Activated gamma-delta T cell treated with Interleukin-2 at 50 U/mL for 16 hours (primary cell): ENCODE measurements at places on chromosomes 2 and 18.

GRCh38 chr2:8676191-8676920, 5.5 kb upstream of the ID2 start:
- DNase-seq, result no peak

DNA sequence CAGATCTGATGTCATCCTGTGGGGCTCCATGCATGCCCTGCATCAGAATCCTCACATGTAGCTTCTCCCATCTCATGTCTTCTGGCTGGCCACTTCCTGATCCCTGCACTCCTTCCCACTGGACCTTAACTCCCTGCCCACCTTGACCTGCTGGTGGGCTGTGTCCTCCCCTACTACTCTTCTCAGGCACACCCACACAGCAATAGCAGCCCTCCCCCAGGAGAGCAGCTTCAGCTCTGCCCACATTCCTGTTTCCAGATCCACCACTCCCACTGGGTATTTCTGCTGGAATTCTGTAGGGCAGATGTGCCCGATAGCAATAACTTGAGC, 137.0 kb upstream of the HS6ST1 start:
- DNase-seq, result no peak

GRCh38 chr2:85551698-85552678, 9.3 kb downstream of the GGCX start:
- DNase-seq, result peak; percentile 93

GRCh38 chr2:187390891-187391290, 57.2 kb downstream of the CALCRL start:
- DNase-seq, result no peak

DNA sequence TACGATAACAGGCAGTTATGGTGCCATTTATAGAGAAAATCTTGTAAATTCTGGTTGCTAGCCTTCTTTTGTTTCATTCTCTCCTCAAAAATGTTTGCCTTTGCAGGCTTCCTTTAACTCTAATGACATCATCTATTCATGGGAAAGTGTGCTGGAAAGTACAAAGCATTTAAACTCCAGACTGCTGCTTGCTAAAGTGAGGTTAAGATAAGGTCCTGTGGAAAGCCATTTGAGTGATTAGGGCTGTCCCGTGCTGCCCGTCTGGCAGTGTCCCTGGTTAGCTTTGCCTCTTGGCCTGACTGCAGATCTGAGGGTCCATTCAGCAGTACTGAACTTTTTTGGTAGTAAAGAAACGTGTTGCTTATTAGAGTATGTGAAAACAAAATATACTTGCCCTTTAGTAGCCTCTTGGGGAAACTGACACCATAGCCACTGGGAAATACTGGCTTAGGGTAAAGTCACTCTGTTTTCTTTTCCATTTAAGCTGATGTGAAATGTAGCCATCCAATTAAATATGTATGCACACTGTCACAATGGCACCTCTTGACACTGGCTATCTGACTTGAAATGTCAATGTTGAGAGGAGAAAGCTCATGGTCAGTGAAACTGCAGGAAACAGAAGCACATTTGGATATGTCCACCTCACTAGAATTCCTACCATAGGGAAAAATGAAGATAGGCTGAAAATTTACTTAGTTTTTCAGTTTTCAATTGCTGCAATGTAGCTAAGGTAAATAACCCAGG, 321.5 kb downstream of the SLC8A1 start:
- no peak for DNase-seq

- no peak for DNase-seq
Observed at GRCh38 chr2:212726403-212726802, 187.8 kb upstream of the ERBB4 start.

- DNase-seq, result peak; percentile 49
Observed at GRCh38 chr2:203718087-203718486, 11.6 kb downstream of the CD28 start.
